ENCODE measurements at places on chromosomes 16 and 17.

DNA sequence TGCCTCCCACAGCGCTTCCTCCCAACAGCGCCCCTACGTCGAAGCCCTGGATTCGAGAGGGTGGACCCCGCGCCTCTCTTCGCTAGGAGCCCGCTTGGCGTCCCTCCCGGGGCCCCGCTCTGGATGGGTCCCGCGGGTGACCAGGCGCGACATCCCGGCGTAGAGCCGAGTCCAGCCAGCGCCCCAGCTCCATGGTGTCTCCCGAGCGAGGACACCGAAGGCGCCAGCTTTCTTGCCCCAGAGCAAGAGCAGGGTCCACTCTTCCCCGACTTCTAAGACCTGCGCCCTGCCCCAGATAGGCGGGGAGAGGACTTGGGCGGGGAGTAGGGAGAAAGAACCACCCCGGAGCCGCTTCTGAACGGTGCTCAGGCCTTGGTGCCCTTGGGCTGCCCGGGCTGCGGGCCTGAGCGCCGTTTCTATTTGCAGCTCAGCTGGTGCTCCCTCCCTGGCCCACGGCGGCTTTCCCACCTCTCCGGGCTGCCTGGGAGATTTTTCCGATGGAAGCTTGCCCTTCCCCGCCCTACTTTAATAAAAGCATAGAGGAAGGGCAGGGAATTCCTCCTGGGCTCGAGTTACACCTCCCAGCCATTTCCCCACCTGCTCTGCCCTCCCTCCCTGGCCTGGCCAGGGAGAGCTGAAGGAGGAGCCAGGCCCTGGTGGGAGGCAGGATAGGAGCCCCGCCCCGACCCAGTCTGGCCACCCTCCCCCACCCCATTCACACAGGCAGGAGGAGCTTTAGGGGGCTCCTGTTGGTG, 1.8 kb downstream of the MMP15 start:
- DNase-seq: no peak

DNA sequence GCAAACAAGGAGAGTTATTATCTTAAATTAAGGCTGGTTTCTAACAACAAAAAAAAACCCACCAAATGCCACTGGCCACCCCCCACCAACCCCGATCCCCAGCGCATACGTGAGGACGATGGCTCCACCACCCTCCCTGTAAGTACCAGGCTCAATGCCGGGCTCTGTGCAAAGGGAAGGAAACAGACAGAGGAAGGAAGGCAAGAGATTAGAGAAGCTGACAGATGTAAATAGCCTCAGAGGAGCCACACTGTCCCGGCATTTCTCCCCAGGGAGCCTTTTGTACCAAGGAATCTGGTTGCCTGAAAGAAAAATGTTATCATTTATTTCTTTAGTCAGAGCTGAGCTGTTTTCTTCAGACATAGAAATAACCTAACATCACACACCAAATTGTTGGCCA, 13.1 kb downstream of the SOST start:
- no peak for DNase-seq

- DNase-seq: no peak
These were observed 529.1 kb downstream of the HS3ST4 start for GRCh38 chr16:26220894-26221293.

- DNase-seq: no peak
These were observed 1327.3 kb upstream of the GOT2 start for GRCh38 chr16:60061396-60061795.

- no peak for DNase-seq
These were observed 1.4 kb downstream of the ZNF668 start for GRCh38 chr16:31072540-31073141.

GRCh38 chr16:1859650-1860049, 12.3 kb downstream of the MEIOB start:
- no peak for DNase-seq

DNA sequence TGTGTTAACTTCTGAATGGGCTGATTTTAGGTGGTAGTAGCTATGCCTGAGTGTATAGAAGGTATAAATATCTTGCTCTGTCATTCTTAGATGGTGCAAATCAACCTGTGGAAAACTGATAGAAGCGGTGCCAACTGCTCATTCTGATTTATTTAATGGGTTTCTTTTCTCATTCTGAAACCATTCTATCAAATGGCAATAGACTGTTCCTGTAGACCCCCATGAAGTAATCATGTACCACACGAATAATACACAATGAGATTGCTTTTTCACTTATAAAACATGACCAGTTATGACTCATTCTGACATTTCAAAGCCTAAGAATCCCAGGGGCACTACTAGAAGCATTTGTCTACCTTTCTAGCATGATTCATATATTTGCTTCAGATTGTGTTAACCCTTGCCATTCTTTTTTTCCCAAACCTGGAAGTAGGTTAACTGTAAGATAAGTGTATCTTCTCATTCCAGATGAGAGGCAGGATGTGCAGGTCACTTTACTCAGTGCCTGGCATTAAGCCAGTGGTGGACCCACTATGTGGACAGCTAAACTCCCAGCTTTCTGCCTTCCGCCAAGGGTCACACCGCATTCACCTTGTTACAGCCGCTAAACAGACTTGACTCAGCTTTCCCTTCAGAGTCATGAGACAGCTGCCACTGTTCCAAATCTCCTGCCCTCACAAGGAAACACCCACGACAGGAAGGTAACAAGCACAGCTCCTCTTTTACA, 16.4 kb upstream of the SLC16A11 start:
- peak; percentile 92 for DNase-seq

- DNase-seq: no peak
These were observed 2.0 kb downstream of the KCTD2 start for GRCh38 chr17:75049057-75049456.

DNA sequence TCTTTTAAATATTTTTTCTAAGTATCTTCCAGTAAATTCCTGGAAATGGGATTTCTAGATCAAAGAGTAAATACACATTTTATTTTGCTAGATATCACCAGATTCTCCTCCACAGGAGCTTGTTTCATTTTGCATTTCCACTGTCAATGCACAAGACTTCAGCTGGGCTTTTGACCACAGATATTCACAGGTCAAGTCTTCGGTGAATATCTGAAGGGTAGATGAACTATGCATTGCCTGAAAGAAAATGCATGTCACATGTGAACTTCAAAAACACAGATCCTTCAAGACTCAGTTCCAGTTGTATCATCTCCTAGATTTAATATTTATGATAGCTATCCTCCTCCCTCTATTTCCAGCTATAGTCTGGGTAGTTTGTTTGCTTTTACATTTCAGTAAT, 963.6 kb upstream of the GOT2 start:
- no peak for DNase-seq

- DNase-seq: no peak
These were observed 6.8 kb downstream of the NACA2 start for GRCh38 chr17:61584266-61584665.

Data from epithelial cell of prostate (primary cell).